CD4-positive, alpha-beta T cell treated with Interleukin-17A for 4 hours (primary cell): ENCODE measurements at places on chromosomes 3 and 15.
A peak's percentile ranks its signal among the peaks of the same experiment; 100 is the strongest.

- no peak for DNase-seq
Observed at GRCh38 chr3:192812743-192813383, 85.5 kb upstream of the FGF12 start.

DNA sequence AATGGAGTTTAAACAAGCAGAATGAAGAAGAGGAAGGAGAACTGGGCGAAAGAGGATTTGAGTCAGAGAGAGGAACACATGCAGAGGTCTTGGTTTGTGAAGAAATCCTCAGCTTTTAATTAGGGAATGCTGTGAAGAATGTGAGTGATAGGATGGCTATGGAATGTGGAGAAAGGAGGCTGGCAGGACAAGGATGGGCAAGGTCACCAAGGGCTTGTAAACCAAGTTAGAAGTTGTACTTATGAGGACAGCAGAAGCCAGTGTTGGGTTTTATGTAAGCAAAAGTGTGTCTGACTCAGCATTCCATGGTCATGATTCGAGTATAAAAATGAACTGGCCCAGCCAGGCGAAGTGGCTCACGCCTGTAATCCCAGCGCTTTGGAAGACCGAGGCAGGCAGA, 60.0 kb upstream of the IL12A start:
- no peak for DNase-seq

DNA sequence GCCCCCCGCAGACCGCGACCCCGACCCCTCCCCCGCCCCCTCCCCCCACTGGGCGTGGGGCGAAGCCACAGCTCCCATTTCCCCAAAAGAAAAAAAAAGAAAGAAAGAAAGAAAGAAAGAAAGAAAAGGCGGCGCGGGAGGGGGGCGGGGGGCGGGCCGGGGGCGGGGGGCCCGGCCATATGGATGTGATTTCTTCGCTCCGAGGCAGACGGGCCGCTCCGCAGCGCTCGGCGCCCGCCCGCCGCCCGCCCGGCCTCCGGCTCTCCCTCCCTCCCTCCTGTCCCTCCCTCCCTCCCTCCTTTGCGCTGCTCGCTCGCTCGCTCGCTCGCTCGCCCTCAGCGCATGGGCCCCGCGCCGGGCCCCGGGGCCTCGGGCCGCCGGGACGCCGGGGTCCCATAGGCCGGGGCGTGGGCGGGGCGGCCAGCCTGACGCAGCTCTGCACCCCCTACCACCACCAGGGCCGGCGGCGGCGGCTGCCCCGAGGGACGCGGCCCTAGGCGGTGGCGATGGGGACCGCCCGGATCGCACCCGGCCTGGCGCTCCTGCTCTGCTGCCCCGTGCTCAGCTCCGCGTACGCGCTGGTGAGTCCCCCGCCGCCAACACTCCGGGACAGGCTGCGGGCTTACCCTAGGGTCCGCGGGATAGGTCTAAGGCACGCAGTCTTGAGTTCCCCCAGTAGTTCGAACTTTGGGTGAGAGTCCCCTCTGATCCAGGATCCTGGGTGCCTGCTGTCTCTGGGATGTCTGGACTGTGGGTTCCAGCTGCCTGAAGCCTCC, 5.7 kb downstream of the PTH1R start:
- peak; percentile 32 for DNase-seq

DNA sequence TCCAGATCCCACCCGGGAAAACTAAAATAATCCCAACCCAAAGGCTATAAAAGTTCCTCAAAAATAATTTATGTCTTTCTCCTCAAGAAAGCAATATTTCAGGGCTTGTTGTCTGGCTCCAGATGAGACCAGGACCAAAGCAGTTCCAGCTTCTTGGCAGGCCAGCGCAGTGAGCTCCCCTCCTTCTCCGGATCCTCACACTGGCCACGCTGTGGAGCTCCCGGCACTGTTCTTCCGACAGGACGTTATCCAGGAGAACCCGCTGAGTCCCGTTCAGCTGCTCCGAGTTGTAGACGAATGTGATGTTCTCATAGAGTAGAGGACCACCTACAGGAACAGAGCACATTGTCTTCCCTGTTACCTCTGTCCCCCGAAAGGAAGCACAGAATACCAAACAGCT, 146.3 kb downstream of the P3H2 start:
- no peak for DNase-seq

DNA sequence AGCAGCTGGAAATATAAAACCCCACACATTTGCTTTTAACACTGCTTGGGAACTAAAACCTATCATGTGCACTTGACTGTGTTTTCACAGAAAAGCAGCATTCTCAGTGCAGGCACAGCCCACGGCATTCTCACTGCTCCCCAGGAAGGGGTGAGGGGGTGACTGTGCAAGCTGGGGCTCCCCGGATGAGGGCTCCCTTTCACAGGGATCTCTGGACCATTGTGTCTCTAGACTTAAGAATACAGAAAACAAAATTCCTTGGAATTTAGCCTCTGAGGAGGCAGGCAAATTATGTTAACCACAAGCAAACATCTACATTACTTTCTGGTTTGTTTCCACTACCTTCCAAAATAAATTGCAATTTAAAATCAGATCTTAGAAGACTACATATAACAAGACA, 100.3 kb downstream of the FSIP1 start:
- no peak for DNase-seq

DNA sequence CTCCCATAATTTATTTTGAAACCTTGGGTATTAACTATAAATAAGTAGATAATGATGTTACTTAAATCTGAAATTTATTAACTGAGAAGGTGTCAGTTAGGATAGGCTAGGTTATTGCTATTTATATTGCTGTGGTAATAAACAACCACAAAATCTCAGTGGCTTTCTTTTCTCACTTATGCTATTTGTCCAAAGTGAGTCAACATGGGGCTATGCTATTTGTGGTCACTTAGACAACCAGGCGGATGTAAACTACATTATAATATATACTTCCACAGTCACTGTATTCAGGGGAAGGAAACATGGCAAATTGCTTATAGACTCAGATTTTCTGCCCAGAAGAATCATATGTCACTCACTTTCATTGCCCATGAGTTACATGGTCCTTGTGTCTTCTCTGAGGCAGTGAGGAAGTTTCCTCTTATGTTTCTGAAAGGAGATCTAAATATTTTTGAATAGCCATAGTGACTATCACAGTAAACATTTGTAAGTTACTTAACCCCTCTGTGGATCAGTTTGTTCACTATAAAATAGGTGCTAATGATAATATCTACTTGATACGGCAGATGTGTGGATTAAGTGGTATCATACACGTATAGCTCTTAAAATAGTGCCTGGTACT, 19.8 kb downstream of the HMG20A start:
- DNase-seq, result no peak

DNA sequence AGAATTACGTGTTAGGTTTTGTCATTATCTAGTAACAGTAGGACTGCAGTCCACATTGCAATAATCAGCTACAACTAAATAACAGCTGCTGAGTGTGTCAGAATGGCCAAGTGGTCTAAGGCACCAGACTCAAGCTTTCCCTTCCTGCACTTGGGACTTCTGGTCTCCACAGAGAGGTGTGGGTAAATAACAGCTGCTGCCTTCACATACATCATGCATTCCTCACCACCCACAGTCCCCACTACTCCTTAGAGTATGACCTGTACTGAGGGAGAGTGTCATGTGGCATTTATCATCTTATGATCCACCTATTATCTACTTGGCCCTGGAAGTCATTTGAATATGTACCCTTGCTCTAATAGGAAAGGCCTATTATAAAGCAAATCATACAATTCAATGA, 22.2 kb upstream of the ZMAT3 start:
- no peak for DNase-seq

- peak; percentile 3 for DNase-seq
Observed at GRCh38 chr15:65512807-65513416, 4.6 kb downstream of the DPP8 start.

- no peak for DNase-seq
Observed at GRCh38 chr15:101497017-101497416, 7.5 kb upstream of the PCSK6 start.

DNA sequence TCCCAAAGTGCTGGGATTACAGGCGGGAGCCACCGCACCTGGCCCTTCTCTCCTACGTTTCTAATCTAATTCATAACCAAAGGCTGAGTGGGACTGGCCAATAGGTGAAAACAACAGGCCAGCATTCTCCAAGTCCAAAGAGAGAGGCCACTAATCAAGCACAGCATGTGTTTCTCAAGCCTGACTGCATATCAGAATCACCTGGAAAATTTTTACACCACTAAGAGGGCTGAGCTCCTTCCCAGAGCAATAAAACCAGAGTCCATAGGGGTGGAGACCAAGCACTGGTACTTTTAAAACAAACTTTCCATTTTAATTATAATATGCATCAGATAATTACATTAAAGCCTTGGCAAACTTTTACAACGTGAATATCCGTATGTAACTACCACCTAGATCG, 254.4 kb downstream of the OPA1 start:
- no peak for DNase-seq

DNA sequence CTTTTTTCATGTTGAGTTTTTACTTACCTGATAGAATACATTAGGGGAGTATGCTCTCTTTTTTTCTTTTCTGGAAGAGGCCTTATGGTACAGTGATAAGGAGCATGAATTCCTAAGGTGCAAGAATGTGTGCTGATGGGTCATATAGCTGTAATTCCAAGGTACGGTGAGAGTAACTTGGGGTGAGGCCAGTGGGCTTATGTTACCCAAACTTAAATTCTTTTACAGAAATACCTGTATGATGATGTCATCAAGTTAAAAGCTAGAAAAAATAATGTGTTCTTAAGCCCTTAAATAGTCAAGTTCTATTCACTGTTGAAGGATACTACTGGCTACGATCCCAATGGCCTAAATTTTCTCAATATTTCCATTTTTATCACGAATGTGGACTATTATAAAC, 111.2 kb downstream of the GMPS start:
- DNase-seq, result no peak

DNA sequence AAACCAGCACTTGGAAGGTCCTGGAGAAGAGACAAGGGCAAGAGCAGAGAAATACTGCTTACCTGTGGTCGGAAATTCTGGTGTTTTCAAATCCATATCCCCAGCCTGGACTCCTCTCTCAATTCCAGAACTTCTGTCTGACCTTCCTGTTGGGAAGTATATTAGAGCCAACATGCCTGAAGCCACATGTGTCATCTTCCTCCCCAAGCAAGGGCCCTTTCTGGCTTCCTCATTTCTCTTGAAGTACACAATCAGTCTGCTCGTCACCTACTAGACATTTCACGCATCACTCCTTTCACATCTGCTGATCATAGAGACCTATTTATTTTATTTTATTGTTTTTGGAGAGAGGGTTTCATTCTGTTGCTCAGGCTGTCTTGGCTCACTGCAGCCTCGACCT, 8.4 kb downstream of the PARP14 start:
- no peak for DNase-seq

DNA sequence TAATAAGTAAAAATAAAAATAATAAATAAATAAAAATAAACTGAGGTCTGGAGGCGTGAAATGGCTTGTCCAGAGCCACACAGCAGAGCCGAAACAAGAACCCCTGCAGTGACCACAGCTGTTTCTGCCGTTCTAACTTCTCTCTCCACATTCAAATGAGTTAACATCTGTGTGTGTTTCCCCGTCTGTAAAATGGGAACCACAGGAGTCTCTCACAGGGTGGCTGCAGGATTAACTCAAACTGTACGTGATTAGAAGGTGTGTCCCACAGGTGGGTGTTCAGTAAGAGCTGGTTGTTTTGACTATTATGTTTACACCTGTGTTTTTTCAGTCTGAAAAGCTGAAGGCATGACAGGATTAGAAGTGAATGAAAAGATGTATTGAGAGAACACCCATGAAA, 27.0 kb upstream of the MUC4 start:
- no peak for DNase-seq

DNA sequence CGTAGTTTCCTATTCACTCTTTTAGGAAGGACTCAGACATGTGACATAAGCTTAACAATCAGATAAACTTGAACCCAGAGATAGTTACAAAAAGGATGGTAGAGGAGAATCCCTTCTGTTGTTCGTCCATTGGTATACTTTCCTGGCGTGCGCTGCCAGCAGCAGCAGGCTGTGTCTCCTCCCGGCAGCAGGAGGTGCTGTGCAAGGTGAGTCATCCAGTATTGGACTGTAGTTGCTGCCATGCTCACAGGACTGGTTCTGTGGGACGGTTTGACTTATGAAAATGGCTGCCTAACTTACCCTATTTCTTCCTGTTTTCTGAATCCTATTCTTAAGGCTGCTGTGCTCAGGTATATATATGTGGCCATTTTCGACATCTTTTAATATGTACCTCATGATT, 253.4 kb upstream of the LRRC3B start:
- DNase-seq, result no peak

DNA sequence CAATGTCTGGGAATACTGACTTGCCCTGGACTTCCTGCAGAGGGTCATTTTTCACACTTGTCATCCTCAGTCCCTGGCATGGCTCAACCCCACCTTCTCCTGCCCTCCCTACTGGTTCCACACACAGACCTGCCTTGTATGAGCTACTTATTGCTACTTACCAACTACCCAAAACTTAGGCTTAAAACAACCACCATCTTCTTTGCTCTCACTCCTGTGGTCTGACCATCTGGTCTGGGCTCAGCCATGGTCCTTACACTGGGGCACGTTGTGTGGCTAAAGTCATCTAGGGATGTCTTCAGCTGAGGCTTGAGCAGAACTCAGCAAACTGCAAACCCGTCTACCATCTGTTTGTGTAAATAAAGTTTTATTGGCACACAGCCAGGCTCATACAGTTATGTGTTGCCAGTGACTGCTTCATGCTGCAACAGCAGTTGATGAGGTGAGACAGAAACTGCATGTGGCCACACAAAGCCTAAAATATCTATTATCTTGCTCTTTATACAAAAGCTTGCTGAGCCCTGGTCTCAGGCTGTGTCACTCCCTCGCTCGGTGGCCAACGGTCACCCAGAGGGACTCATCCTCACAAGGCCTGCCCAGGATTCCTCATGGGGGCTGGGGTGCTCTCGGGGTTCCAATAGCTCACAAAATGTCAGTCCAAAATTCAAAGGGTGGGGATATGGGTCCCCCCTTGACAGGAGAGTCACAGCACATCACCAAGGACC, 43.5 kb downstream of the KLF15 start:
- DNase-seq, result no peak

DNA sequence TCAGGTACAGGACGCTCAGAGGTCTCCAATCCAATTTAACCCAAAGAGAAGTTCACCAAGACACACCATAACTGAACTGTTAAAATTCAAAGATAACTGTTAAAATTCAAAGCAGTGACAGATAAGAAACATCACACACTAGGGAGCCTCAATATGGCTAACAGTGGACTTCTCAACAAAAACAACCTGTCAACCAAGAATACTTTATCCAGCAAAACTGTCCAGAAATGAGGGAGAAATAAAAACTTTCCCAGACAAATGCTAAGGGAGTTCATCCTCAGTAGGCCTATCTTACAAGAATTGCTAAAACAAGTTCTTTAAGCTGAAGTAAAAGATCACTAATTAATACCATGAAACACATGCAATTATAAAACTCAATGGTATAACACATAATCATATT, 36.3 kb upstream of the MYLK start:
- no peak for DNase-seq
